Right renal cortex interstitium (tissue), 3 donors: ENCODE measurements at places on chromosomes 5 and 9. TPM values are rescaled to one million over a fixed set of nuclear protein-coding genes. Genes with fewer than 3 reads are reported as not detected.

DNA sequence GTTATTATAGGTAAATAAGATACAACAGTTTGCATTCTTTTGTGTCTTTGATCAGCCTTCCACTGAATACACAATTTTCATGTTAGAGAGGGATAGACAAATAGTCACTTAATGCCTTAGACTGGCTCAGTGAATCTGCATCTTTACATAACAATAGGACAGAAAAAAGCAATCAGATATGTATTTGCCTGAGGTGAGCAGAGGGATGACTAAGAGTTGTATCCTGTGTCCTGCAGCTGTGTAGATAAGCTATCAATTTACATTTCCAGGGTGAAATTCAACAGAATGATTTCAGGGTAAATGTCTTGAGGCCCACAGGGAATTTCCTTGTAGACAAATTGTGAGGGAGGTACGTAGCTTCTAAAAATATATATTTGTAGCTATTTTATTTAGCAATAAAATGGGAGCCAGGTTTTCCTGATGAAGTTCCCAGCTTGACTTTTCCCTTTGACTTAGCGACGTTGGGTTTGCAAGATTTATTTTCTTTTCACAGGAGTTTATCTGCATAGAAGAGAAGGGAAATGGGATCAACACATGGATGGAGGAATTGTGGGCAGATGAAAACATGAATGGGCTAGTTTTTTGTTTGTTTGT lies 586.1 kb upstream of the CDH6 start:
- DNase-seq = no peak

DNA sequence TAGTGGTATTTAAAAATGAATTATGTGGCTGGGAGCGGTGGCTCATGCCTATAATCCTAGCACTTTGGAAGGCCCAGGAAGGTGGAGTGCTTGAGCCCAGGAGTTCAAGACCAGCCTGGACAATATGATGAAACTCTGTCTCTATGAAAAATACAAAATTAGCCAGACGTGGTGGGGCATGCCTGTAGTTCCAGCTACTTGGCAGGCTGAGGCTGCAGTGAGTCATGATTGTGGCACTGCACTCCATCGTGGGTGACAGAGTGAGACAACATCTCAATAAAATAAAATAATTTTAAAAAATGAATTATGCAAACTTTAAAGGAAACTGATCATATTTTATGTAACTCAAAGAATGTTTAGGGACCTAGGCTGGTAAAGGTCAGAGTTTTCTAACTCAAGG lies 310.8 kb upstream of the DMRT1 start:
- no peak for DNase-seq

GRCh38 chr5:116032094-116032517 lies at the start of gene ARL14EPL:
TSS of gene ARL14EPL (plus strand) at chr5:116032472. CDS start at chr5:116051466, 18,994 bp downstream.
- no peak for DNase-seq

DNA sequence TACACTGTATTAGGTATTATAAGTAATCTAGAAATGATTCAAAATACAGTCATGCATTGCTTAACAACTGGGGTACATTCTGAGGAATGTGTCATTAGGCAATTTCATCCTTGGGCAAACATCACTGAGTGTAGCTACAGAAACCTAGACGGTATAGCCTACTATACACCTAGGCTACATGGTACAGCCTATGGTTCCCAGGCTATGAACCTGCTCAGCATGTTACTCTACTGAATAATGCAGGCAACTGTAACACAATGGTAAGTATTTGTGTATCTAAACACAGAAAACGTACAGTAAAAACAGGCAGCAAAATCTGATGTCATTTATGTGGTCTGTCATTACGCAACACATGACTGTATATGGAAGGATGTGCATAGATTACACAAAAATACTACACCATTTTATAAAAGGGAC lies 96.8 kb downstream of the RAPGEF6 start:
- no peak for DNase-seq

TAF11L5 gene
- polyA plus RNA-seq = not detected

FOXD4L6 gene
- polyA plus RNA-seq = not detected

MED7 gene
- polyA plus RNA-seq = 21.6 TPM
